ENCODE measurements at places on chromosomes 13 and 19.

DNA sequence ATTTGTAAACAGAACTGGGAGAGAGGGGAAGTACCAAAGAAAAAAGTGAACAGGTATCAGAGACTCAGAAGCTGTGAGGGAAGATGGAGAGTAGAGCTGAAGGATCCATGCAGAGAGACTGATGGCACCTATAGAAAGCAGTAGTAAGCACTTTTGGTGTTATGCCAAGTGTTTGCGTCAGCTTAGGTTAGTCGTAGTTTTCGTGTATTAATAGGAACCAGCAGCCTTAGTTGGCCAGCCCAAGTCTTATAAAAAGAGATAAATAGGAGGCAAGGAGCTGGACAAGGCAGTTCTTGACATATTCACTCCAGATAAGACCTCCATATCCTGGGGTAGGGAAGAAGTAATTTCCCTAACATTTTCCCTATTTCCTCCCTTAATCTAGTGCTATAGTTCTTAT, 214.2 kb downstream of the OXGR1 start:
- no peak for DNase-seq

DNA sequence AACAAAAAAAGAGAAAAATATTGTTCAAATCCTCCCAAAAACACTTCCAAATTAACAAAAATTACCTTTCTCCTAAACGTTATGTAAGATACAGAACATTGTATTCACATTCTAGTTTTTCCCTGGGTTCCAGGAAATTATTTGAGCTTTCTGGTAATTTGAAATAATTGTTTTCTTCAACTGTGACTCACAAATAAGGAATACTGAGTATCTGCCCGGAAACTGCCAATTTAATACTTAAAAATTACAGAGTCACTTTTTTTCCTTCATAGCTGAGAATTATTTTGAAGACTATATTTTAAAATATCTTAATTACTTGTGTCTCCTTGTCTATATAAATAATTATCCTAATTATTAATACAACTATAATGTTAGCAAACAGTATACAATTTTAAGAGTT, 709.0 kb upstream of the ARGLU1 start:
- no peak for DNase-seq

DNA sequence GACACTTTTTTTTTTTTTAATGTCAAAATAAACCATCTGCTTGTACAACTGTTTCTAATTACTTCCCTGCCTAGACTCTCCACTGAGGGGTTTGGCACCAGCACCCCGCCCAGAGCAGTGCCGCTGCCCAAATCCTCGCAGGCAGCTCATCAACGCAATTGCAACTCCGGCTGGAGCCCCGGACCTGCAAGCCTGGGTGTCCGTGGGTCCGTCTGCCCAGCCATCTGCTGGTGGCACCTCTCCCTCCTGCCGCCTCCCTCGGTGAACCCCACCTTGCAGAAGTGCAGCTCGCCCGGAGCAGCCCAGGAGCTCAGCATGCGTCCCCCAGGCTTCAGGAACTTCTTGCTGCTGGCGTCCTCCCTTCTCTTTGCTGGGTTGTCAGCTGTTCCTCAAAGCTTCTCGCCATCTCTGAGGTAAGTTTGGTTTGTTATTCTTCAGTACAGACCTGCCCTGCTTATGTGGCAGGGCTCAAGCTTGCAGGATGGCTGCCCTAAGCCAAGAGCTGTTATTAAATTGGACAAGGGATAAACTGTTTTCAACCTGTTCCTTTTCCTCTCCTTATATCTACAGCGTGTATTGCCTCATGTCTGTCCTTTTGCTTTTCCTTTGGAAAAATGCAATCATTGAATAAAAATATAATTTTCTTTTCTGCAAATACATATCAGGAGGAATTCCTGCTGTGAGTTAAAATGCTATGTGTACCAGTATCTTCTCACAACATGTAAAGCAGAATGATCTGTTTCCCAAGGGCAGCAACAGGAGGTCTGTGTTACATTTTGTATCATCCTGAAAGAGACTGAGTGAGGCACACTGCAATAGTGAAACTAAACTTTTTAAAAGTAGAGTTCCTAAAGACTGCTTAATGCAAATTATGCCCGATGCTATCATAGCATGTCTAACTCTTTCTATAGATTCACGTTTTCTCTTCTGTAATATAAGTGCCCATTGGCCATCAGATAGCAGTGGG, at the start of gene ITGBL1:
Gene ITGBL1, plus strand, starts transcription at position 157 of the 967 bp plus-strand sequence. Its CDS starts 159 bp downstream, at position 316.
- no peak for DNase-seq

DNA sequence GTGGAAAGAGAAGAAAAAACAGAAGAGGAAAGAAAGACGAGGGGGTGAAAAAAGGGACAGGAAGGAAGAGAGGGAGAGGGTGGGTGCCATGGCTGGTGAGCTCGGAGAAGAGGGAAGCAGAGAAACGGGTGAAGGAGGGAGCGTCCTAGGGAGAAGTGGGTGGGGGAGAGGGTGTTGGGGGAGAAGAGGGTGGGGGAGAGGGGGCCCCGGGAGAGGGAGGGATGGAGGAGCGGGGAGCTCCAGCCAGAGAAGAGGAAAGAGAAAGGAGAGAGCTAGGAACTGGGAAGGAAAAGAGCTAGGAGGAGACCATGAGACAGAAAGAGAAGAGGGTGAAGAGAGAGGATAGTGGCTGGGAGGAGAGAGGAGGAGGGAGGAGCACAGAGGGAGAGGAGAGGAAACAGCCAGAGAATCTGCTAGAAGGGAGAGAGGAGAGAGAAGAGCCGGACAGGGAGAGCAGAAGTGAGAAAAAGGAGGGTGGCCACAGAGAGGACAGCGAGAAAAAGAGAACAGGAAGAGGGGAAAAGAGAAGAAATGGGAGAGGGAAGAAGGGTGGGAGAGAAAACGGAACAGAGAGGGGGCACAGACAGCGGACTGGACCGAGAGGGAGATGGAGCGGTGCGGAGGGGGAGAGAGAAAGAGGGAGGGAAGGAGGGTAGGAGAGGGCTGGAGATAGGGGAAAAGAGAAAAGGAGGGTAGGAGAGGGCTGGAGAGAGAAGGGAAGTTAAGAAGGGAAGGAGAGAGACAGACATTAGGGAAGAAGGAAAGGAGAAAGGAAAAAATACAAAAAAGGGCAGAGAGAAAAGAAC, 11.9 kb upstream of the GARIN5A start:
- DNase-seq = no peak

DNA sequence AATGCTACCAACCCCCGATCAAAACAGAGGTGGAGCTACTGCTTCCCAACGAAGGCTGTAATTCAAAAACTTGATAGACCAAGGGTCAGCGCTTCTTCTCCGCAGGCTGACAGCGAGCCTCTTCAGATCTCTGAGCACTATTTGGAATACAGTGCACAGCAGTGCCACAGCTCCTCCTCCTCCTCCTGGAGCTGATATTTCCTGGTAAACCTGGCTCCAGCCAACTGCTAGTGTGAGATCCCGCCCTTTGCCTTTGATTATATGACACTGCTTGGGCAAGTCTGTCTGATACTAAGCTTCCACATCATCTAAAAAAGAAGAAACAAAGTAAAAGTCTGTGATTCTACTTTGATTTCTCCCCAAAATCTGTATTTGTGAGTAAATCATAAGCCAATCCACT, 710.5 kb downstream of the DACH1 start:
- no peak for DNase-seq

DNA sequence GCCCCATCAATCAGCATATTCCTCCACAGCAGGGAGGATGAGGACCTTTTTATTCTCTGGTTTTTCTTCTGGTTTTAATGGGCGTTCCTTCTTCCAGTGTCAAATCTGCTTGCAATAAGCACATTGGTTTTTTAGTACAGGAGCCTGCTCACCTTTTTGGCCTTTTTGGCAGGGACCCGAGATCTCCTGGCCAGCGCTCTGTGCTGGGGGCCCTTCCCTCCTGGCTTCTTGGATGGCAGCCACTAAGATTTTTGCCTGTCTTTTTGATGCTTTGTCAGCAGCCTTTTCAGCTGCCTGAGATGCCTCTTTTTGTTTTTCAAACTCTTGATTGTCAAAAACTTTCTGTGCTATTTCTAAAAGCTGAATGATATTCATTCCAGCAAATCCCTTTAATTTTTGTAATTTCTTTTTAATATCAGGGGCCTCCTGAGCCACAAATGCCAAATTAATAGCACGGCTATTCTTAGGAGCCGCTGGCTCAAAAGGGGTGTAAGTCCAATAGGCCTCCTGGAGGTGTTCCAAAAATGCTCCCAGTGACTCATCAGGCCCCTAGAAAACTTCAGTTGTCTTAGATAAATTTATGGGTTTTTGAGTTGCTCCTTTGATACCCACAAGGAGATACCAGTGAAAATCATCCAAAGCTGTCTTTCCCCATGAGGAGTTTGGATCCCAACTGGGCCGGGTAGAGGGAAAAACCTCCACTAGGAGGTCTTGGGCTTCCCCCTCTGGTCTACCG, 73.0 kb downstream of the ZNF100 start:
- DNase-seq = no peak

GRCh38 chr19:42411581-42412178, 15.5 kb downstream of the LIPE start:
- no peak for DNase-seq

DNA sequence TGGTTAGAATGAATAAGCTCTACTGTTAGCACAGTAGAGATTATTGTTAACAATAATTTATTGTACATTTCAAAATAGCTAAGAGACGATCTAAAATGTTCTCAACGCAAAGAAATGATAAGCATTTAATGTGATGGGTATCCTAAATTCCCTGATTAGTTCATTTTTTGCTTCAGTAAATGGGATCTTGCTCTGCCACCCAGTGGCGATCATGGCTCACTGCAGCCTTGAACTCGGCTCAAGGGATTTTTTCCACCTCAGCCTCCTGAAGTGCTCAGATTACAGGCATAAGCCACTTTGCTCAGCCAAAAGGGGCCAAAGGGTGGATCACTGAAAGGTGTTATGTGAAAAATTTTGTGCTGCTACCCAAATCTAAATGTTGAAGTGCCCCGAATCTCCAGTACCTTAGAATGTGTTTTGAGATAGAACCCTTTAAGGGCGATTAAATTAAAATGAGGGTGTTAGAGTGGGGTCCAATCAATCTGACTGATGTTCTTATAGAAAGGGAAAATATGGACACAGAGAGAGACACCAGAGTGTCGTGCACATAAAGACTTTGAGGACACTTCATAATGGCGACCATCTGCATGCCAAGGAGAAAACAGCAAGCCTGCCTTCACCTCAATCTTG, 31.5 kb upstream of the ZNF766 start:
- peak; percentile 45 for DNase-seq

DNA sequence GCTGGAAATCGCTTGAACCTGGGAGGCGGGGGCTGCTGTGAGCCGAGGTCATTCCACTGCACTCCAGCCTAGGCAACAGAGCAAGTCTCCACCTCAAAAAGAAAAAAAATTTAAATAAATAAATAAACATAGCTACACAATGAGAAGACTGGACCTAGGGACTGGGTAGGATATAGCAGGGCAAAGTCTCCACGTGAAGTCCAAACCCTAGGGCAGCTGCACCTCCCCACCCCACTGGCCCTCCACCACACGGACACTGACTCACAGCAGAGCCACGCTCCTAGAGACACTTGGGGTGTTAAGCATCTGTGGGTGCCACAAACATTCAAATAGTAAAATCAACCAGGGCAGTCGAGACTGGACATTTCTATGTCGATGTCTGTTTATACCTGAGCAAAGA, 7.1 kb downstream of the LATS2 start:
- no peak for DNase-seq

DNA sequence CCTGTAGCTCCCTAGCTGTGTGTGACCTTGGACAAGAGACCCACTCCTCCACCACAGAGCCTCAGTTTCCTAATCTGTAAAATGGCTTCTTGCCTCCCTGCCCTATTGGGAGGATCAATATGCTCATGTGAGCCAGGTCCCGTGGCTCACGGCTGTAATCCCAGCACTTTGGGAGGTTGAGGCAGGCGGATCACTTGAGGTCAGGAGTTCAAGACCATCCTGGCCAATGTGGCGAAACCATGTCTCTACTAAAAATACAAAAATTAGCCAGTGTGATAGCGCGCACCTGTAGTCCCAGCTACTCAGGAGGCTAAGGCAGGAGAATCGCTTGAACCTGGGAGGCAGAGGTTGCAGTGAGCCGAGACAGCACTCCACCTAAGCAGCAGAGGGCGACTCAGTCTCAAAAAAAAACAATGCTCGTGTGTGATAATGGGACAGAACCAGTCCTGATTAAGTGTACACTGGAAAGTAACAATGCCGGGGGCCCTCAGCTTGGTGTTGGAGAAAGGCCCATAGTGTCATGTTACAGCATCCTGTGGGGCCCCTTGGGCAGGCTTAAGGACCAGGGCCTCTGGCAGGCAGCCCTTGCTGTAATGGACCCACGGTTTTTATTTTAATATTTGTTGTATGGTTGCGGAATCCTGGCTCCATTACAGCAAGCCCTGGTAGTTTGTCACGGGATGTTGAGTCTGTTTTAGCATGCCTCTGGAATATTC, 6.8 kb downstream of the RPS11 start:
- DNase-seq = peak; percentile 84

DNA sequence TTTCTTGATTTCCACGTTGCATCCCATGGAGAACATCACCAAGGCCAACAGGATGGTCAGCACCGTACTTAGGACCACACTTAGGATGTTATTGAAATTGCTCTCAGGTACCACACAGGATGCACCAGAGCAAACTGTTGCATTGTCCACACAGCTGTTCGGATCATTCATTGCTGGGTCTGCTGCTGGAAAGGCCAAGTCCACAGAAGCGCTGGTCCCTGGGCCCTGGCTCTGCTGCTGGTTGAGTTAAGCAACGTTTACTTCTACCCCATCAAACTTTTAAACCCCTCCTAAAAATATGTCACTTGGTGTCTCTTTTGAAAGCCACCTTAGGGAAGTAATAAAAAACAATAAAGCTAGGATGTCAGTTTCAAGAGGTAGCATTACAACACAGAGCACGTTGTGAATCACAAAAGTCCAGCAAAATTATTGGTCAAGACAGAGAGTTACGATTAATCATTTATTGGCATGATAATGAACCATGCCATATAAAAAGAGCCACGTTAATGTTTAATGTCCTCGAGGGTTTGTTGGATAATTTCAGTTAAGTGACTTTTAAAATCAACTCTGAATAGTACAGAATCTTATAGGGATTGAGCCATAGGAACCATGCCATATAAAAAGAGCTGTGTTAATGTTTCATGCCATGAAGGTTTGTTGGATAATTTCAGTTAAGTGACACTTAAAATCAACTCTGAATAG, at the start of gene SLC10A2:
Gene SLC10A2, minus strand, starts transcription at position 339 of the 702 bp plus-strand sequence. Its CDS starts 168 bp downstream, at position 171.
- DNase-seq = no peak

GRCh38 chr19:3577723-3578344, 5.1 kb downstream of the HMG20B start:
- no peak for DNase-seq

DNA sequence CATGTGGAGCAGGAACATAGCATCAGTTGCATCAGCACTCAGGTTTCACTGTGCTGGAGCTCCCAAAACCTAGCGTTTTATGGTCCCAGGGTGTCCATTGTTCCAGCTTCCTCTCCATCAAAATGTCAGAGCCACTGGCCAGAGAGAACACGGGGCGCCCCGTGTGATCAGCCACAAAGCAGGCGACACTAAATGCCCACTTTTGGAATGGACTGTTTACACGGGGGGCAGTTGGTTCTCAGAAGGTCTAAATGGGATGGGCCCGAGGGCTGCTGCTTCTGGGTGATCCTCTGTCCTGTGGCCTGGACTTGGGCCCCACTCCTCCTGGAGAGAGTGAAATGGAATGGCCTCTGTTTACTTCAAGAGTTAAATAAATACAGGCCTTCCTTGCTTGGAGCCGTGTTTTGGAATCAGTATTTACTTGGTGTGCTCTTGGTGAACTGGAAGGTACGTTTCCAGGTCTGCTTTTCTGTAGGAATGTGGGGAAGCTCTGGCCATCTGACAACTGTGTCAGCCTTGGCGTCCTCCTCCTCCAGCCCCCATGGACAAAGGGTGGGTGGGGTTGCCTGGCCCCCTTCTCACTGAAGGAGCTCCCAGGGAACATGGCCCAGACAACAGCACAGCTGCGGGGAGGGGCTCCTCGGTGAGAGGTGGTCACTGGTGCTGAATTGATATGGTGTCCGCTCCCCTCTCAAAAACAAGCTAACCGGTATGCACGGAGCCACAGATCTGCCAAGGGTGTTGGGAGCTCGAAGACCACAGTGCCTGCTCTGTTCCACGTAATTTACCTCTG, 16.1 kb upstream of the MCF2L start:
- no peak for DNase-seq

Data from NCI-H1436 (cell line).